ENCODE measurements at places on chromosomes 16 and 17.

DNA sequence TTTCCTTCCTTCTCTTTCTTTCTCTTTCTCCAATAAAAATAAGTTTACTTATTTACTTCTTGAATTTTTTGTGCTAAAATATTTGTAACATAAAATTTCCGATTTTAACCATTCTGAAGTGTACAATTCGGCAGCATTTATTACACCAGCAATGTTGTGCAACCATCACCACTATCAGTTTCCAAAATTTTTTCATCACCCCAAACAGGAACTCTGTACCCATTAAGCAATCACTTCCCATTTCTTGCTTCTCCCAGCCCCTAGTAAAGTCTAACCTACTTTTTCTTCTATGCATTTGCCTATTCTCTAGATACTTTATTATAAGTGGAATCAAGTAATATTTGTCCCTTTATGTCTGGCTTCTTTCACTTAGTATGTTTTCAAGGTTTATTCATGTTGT is 2.5 kb upstream of the HP start:
- DNase-seq = no peak

GRCh38 chr16:19109288-19109664 is 4.5 kb upstream of the ITPRIPL2 start:
- no peak for DNase-seq

- no peak for DNase-seq
Observed at GRCh38 chr16:1444730-1445517, 568 bp upstream of the CCDC154 start.

GRCh38 chr16:85861095-85861825 is 37.7 kb upstream of the IRF8 start:
- DNase-seq = no peak

DNA sequence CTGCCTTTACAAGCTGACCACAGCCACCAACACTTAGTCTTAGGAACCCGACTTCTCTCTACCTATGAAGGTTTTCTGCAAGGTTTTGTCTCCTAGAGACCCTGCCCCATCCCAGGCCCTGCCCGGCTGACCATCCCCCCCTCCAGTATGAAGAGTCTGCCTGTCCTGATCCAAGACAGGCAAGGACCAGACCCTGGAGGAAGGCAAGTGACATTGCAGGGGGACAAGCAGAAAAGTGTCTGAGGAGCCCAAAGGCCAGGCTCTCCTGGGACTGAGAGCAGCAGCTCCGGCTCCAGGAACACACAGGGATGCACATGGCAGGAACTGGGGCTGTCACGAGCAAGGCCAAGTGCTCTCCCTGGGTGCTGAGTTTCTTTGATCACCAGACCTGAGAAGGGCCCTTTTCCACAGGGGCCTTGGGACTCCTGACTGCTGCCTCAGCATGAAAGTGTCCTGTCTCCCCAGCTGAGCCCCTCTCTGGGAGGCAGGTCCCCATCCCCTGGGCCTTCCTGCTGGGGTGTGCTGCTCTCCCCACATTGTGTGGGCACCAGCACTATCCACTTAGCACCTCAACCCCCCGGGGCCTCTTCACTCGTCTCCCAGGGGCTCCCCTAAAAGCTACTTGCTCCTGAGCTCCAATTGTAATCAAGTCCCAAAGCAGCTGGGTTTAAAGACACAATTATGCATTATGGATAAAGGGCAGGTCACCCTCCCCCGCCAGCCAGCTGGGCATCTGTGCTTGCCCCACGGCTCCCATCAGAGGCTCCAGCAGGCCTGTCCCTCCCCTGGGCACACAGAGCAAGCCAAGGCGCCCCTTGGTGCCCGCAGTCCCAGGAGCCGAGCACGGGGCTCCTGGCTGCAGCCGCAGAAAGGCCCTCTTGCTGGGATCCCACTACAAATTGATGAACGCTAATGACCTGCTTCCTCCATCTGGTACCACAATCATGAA is 11.6 kb upstream of the CACNG4 start:
- DNase-seq = no peak

Data from left kidney (tissue), 8 donors.